Fibroblast of pulmonary artery (primary cell): ENCODE measurements at places on chromosomes 16 and 17.

DNA sequence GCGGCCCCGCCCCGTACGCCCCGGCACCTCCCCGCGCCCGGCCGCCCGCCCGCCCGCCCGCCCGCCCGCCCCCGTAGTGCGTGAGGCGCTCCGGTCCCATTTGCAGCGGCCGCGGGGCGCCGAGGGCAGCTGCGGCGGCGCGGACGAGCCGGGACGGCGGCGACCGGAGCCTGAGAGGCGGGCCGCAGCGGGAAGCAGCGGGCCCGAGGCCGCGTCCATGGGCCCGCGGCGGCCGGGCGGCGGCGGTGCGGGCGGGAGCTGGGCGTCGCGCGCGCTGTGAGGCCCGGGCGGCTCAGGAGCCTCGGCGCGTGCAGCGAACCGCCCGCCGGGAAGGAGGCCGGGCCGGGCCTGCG lies at the start of gene MPRIP:
Gene MPRIP, plus strand, starts transcription at position 74 of the 353 bp plus-strand sequence. CDS start 392 bp downstream, outside the sequence.
- DNase-seq: no peak

DNA sequence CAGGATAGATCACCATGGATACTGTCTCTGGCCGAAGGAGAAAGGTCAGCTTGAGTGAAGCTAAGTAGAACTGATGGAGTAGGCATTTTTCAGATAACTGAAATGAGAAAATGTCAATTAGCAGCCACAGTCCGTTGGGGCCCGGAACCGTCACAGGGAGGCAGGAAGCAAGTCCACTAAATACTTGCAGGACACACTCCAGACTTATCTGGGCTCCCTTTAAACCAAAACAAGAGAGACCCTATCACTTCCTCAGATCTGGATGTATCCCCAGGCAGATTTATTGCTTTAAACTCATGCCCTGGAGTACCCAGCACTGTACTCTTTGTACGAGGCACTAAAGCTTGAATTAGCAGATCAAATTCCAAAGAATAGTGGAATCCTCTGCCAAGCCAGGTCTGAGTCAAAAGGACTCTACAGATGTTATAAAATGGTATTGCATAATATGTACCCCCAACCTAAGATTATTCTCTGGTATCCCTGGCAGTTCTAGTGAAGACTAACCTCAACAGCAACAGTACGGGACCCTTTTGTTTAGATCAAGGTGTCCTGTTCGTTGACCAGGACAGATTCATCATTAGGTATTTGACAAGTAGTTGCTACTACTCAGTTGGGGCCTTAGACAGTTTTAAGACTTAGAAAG lies 8.1 kb downstream of the ZP2 start:
- DNase-seq: no peak

DNA sequence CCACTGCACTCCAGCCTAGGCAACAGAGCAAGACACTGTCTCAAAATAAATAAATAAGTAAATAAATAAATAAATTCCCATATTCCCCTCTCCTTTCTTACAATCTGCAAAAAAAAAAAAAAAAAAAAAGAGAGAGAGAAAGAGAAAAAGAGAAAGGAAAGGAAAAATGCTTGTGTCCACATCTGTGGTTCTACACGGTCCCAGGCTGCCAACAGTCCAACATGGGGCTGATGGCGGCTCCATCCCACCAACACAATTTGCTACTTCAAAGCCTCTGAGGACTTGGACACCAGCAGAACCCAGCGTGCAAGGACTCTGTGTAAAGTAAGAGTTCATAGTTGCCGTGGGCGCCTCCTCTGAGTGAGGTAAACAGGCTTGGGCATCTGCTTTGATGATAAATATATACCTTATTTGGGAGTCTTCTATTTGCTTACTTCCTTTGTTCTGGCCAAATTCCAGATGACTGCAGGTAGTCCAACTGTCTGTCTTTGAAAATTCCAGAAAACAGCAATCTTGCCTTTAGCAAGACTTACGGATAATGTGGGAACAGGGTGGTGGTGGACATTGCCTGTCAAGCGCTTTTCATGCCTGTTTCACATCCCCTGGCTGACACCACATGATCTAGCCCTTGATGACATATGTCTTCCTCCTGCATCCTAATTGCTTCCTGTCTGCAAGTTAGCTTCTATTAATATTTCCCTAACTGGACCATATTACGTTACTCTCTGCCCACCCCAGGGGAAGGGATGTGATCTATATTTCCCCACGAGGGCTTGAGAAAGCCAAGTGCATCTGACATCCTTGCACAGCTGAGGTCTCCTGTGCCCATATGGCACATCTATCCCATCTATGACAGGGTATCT lies 10.1 kb downstream of the LITAF start:
- no peak for DNase-seq

GRCh38 chr17:65553009-65553645 lies 8.3 kb downstream of the AXIN2 start:
- peak; percentile 69 for DNase-seq

GRCh38 chr16:58563775-58564174 lies 48.5 kb downstream of the SETD6 start:
- DNase-seq: no peak

DNA sequence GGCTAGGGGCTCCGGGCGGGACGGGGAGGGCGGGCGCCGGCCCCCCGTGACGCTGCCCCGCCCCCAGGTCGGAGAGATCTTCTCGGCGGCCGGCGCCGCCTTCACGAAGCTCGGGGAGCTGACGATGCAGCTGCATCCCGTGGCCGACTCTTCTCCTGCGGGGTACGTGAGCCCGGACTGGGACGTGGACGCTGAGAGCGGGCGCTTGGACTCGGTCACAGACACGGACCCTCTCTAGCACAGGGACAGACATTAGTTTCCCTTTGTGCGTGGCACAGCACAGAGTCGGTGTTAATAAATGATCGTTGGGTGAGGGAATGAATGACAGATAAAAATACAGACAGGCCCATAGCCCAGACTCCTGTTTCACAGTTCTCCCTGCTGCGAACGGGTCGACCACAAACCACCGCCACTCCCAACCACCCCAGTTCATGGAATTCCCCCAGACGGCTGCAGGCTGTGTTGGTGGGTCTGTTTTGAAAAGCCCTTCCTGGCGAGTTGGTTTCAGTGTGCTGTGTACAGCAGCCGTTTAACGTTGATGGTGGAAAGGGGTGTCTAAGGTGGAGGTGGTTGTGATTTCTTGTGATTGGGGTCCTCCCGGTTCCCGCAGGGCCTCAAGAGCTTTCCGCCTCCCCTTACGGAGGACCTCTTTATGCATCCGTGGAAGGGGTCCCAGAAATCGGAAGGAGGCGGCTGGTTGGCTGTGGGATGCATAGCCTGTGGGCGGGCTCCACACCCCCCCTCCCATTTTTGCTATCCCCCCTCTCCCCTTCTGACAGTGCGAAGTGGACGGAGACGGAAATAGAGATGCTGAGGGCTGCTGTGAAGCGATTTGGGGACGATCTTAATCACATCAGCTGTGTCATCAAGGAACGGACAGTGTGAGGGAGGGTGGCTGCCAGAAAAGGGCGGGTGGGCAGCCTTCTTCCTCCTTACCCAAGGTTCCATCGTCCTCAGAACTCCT lies 2.9 kb downstream of the RNASEK start:
- DNase-seq: peak; percentile 50

DNA sequence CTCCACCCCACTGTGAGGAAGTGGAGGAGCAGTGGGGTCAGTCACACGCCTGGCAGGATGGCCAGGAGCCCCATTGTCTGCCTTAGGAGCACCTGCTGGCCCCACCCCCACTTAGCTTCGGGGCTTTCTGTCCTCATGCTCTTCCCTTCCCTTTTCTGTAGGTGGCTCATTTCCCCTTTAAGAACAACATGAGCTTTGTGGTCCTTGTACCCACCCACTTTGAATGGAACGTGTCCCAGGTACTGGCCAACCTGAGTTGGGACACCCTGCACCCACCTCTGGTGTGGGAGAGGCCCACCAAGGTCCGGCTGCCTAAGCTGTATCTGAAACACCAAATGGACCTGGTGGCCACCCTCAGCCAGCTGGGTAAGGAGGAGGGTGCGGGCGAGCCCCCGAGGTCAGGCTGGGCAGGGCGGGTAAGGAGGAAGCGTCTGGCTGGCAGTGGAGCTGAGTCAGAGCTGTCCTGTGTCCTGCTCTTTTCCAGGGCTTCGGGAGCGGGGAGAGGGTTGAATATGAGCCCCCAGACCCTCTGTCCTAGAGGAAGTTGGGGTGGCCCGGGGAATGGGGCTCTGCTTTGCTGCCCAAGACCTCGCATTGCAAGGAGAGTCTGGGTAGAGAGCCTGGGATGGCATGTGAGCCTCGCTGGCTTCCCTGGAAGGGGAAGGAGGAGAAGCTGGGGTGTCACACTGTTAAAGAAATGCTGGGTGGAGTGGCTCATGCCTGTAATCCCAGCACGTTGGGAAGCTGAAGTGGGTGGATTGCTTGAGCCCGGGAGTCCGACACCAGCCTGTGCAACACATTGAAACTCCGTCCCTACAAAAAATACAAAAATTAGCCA lies 9.2 kb upstream of the SERPINF1 start:
- no peak for DNase-seq

- peak; percentile 73 for DNase-seq
Observed at GRCh38 chr16:85234310-85235204, 122.3 kb upstream of the CIBAR2 start.

GRCh38 chr17:53628011-53628410 lies 194.7 kb upstream of the KIF2B start:
- peak; percentile 43 for DNase-seq
